ENCODE measurements at places on chromosomes 12 and 14. TPM values are rescaled to one million over a fixed set of nuclear protein-coding genes. Genes with fewer than 3 reads are reported as not detected.

The TRPV4 gene
- 0.31 TPM for total RNA-seq

The RAD9B gene
- 1.3 TPM for total RNA-seq

The C12orf50 gene
- total RNA-seq: 0.31 TPM

The FAIM2 gene
- 37.2 TPM for total RNA-seq

The NR1H4 gene
- 0.31 TPM for total RNA-seq

The TCL1B gene
- not detected for total RNA-seq

The KLRB1 gene
- not detected for total RNA-seq

The SLC41A2 gene
- total RNA-seq: 84.8 TPM

The SIX6 gene
- not detected for total RNA-seq

The ZFC3H1 gene
- total RNA-seq: 99.2 TPM

The BAG5 gene
- total RNA-seq: 31.9 TPM

The RFX4 gene
- 9.4 TPM for total RNA-seq
